ENCODE measurements at places on chromosomes 11 and 22.

- no peaks in the 10 kb centered on the region for H3K4me1 ChIP-seq
- peaks cover 48% of the 10 kb centered on the region for H3K27me3 ChIP-seq
- no peak overlapping the region for H3K27ac ChIP-seq
Observed at GRCh38 chr11:117761993-117762392, 35.0 kb downstream of the DSCAML1 start.

DNA sequence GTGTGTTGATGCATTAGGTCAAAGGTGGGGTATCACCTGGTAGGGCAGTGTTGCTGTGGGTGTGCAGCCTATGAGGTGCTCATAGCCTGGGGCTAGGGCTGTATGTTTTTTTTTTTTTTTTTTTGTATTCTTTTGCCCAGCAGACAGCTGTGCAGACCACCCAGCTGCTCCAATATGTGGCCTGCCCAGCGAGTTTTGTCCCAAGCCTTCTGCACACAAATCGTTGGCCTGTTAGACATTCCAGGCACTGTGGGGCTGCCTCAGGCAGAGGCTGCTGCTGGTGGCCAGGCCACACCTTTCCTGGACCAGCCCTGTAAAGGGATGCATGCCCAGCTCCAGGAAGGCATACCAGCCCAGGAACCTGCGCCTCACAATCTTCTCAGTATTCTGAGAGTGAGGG is 348.5 kb downstream of the JRKL start:
- DNase-seq: no peak
- no peak overlapping the region for H3K27ac ChIP-seq
- no peaks in the 10 kb centered on the region for H3K36me3 ChIP-seq
- H3K4me3 ChIP-seq: no peak overlapping the region
- H3K4me1 ChIP-seq: no peaks in the 10 kb centered on the region
- no peaks in the 10 kb centered on the region for H3K27me3 ChIP-seq

DNA sequence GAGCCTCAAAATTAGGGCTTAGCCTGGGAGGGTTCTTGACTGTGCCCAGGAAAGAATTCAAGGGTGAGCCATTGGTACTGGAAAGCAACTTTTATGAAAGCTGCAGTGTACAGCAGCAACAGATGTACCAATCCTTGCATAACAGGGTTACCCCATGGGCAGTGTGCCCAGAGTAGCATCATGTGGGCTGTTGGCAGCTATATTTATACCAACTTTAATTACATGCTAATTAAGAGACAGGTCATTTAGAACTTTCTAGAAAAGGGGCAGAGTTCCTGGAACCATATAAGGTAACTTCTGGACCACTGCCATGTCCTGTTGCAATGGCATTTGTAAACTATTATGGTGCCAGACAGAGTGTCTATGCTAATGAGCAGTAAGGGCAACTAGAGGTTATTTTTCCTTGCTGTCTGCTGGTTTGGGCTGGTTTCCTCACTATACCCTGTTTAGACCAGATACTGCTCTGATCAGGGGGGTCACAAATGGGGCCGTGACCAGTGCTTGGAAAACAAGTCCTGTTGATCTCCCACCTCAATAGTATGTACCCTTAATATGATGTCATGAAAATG is 1120.5 kb upstream of the RAG2 start:
- no peak for DNase-seq
- H3K4me1 ChIP-seq: peaks cover 16% of the 10 kb centered on the region
- H3K4me3 ChIP-seq: no peak overlapping the region
- no peak overlapping the region for H3K27ac ChIP-seq
- no peaks in the 10 kb centered on the region for H3K27me3 ChIP-seq

DNA sequence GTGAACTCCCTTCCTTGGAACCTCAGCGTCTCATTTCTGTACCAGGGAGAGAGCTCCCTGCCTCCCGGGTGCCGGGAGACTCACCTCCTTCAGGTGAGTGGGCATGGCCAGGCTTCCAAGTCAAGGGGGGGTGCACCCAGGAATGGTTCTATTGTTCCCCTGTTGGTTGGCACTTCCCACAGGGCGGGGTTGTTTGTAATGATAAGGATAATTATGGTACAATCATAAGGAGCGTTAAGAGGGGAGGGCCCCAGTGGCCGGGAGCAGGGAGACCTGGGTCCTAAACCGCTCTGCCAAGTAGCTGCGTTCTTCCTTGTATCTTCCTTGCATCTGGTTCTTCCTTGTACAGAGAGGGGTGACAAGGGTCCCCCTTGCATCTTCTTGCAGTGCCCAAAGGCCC is 79.1 kb downstream of the LRRC32 start:
- H3K4me1 ChIP-seq: no peaks in the 10 kb centered on the region
- H3K27me3 ChIP-seq: no peaks in the 10 kb centered on the region
- H3K36me3 ChIP-seq: peaks cover 2% of the 10 kb centered on the region
- no peak for DNase-seq

DNA sequence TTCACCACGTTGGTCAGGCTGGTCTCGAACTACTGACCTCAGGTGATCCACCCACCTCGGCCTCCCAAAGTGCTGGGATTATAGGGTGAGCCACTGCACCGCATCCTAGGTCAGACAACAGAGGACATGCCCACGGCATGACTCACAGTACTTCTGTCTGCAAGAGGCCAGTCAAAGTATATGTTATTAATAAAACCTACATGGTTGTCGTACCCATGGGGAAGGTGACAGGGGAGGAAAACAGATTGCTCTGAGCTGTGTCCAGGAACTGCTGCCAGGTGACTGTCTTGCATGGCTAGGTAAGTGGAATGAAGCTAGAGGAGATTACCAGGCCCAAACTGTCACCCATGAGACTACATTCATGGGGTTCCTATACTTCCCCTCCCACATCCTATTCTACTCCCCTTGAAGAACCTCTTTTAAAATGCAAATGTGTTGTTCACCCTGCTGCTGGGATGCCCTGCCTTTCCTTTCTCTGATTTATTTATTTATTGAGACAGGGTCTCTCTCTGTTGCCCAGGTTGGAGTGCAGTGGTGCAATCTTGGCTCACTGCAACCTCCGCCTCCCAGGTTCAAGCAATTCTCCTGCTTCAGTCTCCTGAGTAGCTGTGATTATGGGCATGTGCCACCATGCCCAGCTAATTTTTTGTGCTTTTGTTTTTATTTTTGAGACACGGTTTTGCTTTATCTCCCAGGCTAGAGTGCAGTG is 2.0 kb upstream of the NLRX1 start:
- no peak for DNase-seq
- H3K27ac ChIP-seq: no peak overlapping the region
- no peaks in the 10 kb centered on the region for H3K36me3 ChIP-seq
- peaks cover 11% of the 10 kb centered on the region for H3K4me1 ChIP-seq
- no peaks in the 10 kb centered on the region for H3K27me3 ChIP-seq

- no peak for DNase-seq
- no peaks in the 10 kb centered on the region for H3K36me3 ChIP-seq
- H3K27me3 ChIP-seq: peaks cover 4% of the 10 kb centered on the region
- H3K27ac ChIP-seq: no peak overlapping the region
Observed at GRCh38 chr11:2558861-2559526, 114.2 kb downstream of the KCNQ1 start.

GRCh38 chr11:31805037-31805628 is 6.0 kb downstream of the PAX6 start:
- no peaks in the 10 kb centered on the region for H3K36me3 ChIP-seq
- H3K27ac ChIP-seq: no peak overlapping the region
- no peak for DNase-seq
- H3K27me3 ChIP-seq: peaks cover 97% of the 10 kb centered on the region

DNA sequence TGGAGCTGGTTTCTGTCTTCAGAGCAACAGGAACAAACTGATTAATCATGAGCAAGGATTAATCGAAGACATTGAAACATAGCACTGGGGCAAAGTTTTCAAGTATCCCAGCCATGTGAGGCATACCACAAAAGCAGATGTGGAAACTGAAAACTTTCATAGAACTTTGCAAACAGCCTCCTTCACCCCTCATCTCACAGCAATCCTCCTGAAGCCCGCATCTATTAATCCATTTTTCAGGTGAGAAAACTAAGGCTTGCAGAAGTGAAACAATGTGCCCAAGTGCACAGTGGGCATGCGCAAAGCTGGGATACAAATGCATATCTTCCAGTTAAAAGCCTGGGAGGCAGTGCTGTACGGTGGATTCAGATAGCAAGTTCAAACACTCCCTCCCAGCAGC is 58.6 kb upstream of the HMGXB4 start:
- H3K27me3 ChIP-seq: peaks cover 29% of the 10 kb centered on the region
- no peak for DNase-seq
- no peaks in the 10 kb centered on the region for H3K4me1 ChIP-seq
- no peaks in the 10 kb centered on the region for H3K36me3 ChIP-seq
- H3K27ac ChIP-seq: no peak overlapping the region

GRCh38 chr11:8263109-8263768 is 439 bp downstream of the LMO1 start:
- peaks cover 89% of the 10 kb centered on the region for H3K27me3 ChIP-seq
- peaks cover 13% of the 10 kb centered on the region for H3K4me1 ChIP-seq
- peak overlapping the region; percentile 69 for H3K4me3 ChIP-seq

DNA sequence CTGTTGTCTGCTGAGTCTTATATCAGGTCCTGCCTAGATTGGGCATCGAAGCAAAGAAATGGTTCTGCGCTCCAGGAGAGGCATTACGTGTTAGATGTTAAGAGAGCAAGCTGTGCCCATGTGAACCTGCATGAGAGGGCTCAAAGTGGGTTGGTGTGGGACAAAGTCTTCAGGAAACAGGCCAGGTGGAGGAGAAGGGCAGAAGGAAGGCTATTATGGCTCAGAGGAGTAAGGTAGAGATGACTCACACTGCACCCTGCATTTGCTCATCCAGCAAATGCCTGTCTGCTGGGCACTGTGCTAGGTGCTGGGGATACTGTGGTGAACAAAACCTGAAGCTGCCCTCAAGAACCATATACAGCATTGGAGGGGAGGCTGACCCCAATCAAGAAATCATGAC is 5.8 kb downstream of the USP35 start:
- no peak overlapping the region for H3K4me3 ChIP-seq

DNA sequence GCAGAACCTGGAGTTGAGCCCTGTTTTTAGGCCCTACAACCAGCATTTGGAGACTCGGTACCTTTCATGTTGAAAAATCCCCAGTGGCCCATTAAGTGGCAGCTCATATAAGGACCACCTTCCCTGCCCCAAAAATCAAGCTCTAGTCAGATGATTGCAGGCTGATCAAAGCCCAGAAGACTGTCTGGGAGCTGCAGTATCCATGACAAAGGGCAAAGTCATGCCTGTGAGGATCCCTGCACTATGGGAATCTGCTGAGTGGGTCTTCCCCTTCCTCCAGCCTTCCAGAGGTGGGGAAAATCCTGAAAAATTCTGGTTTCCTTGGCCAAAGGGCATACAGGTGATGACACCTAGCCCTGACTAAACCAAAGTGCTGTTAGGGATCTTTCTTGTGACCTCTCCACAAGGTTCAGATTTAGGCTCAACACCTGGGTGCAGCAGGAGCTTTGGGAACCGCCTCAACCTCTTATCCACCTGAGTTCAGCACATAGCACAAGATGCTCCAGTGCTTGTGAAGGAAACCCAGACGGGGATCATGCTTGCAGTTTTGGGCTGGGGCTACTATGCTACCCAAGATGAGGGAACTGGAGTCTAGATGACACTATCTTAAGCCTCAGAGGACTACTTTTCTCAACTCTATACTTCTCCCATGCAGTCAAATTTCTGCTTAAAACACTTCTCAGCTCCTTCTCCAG is 1.2 kb upstream of the TRIM3 start:
- no peaks in the 10 kb centered on the region for H3K27me3 ChIP-seq
- no peak for DNase-seq
- H3K4me1 ChIP-seq: peaks cover 24% of the 10 kb centered on the region
- H3K36me3 ChIP-seq: peaks cover 10% of the 10 kb centered on the region
- peak overlapping the region; percentile 84 for H3K4me3 ChIP-seq

GRCh38 chr11:12066056-12066798 is 44.2 kb upstream of the MICAL2 start:
- DNase-seq: no peak
- no peak overlapping the region for H3K4me3 ChIP-seq
- peaks cover 18% of the 10 kb centered on the region for H3K4me1 ChIP-seq
- H3K36me3 ChIP-seq: no peaks in the 10 kb centered on the region

GRCh38 chr11:14366936-14367335 is 8.0 kb upstream of the RRAS2 start:
- H3K36me3 ChIP-seq: no peaks in the 10 kb centered on the region
- DNase-seq: no peak
- no peaks in the 10 kb centered on the region for H3K27me3 ChIP-seq
- no peak overlapping the region for H3K27ac ChIP-seq
- no peak overlapping the region for H3K4me3 ChIP-seq
